ENCODE measurements at places on chromosomes 12 and 14.

GRCh38 chr12:95790033-95790916, at the start of gene NTN4:
TSS of gene NTN4 (minus strand) at chr12:95790764. CDS start at chr12:95790309, 455 bp downstream.
- peak; percentile 57 for DNase-seq

GRCh38 chr12:6276956-6277620, 33.4 kb upstream of the PLEKHG6 start:
- DNase-seq = no peak

- DNase-seq = peak; percentile 49
Measured at GRCh38 chr12:69321351-69321750, 26.8 kb upstream of the LYZ start.

DNA sequence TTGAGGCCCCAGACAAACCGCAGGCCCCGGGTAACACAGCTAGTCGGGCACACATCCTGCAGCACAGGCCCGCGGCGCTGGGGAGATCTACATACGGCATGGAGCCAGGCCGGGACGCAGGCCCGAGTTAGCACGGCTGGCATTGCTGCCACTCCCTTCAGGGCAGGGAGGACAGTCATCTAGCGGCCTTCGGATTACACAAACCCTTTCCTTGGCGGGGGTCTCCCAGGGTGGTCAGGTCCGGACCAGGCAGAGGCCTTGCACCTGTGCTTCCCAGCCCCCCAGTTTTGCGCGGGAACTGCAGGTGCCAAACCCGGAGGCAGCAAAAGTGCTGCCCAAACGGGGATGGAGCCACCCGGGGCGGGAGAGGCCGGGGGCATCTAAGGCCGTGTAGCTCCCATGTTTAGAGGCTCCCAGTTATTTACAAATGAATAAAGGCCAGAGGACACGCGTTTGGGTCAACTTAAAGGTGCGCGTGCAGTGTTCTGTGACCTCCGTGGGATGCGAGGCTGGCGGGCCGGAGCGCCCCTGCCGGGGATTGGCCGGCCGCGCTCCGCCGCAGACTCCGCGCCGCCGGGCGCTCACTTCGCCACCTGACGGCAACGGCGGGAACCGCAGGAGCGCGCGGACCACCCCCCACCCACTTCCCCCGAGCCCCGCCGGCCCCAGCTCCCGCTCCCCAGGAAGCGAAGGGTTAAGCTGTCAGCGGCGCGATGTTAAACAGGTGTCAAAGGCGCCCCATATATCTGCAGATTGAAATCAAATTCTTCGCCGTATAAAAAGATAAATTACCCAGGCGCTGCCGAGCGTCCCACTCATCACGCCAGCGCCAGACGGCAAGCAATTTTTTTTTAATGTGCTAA, 18.1 kb downstream of the VSX2 start:
- DNase-seq = peak; percentile 62

GRCh38 chr14:36781897-36782296, 120.2 kb downstream of the PAX9 start:
- no peak for DNase-seq

DNA sequence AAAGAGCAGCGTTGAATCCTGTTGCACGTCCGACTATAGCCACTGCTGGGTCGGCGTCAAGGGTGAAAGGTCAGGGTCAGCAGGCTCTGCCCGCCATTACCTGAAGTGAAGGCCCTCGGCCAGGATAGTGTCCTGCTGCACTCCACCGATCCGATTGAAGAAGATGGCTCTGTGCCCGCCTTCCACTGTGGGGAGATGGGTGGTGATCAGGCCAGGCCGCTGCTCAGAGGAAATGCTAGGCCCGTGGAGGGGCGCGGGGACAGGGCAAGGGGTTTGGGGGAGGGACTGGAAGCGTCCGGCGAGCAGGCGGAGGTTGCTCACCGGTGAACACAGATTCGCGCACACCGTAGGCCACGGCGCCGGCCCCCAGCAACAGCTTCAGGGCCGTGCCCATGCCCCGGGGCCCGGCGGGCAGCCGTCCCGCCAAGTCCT, 352 bp downstream of the PHB2 start:
- peak; percentile 31 for DNase-seq

GRCh38 chr14:32185097-32185496, 16.7 kb upstream of the RNU6-7 start:
- DNase-seq = no peak

GRCh38 chr12:112126911-112127310, 1.6 kb downstream of the TRAFD1 start:
- no peak for DNase-seq

- peak; percentile 0 for DNase-seq
Measured at GRCh38 chr14:99663386-99664057, 18.6 kb downstream of the HHIPL1 start.

DNA sequence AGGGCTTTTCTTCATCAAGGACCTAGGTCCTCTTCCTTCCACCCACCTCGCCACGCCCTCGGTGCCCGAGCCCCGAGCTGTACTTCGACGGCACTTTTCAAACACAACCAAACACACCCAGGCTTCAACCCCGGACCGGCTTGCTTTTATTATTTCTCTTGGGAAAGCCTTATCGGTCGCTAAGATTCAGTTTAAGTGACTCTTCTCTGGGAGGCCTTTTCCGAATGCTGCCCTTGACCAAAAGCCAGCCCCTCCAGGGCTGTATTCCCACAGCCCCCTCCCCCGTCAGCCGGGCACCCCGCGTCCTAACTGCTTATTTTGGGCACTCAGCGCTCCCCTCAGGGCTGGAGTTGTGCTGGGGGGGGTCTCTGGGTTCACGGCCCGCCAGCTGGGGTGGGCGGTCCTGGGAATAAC, 644 bp upstream of the PPP4R4 start:
- DNase-seq = no peak

DNA sequence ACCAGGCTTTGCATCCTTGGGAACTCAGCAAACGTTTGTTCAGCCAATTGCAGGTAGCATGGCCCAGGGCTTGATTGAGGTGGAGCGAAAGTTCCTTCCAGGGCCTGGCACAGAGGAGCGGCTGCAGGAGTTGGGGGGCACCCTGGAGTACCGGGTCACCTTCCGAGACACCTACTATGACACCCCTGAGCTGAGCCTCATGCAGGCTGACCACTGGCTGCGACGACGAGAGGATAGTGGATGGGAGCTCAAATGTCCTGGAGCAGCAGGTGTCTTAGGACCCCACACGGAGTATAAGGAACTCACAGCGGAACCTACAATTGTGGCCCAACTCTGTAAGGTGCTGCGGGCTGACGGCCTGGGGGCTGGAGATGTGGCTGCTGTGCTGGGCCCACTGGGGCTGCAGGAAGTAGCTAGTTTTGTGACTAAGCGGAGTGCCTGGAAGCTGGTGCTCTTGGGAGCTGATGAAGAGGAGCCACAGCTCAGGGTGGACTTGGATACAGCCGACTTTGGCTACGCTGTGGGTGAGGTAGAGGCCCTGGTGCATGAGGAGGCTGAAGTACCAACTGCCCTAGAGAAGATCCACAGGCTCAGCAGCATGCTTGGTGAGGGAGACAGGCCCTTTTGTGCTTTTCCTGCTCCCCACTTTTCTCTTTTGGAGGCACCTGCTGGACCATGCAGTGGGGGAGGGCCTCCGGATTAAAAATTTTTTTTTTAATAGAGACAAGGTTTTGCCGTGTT, 799 bp downstream of the THTPA start:
- no peak for DNase-seq

- DNase-seq = no peak
Measured at GRCh38 chr14:64761441-64762043, 57.3 kb downstream of the PLEKHG3 start.

DNA sequence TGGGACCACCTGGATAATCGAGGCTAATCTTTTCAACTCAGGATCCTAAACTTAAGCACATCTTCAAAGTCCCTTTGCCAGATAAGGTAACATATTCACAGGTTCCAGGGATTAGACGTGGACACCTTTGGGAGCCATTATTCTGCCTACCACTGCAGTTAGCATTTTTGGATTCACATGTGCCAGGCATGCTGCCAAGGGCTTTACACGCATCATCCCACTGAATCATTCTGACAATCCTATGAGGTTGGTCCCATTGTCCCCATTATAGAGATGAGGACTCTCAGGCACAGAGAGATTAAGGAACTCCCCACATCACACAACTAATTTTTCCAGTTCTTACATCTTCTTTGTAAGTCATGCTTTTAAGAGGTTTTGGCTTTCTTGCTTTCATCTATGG, 34.5 kb downstream of the RTN1 start:
- no peak for DNase-seq

GRCh38 chr14:79627058-79627457, 584.2 kb downstream of the DIO2 start:
- DNase-seq = no peak

- no peak for DNase-seq
Measured at GRCh38 chr12:1758887-1759286, 61.5 kb upstream of the LRTM2 start.

DNA sequence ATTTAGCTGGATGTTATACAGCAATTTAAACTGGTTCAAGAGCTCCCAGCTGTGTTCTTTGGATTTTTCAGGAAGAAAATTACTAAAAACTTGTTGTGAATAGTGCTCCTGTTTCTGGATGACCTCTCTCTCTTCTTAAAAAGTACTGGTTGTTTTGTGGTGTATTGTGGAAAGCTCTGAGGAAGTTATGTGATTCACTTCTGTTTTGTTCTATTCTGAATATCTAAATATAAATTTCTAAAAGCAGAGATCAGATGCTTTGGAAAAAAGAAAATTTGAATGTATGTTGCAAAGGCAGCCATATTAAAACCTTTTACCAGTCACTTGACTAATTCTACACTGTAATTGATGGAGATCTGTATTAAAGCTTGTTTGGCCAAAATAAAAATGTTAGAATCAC, 3.4 kb upstream of the C3AR1 start:
- DNase-seq = no peak

- DNase-seq = no peak
Measured at GRCh38 chr14:96136371-96137005, 68.2 kb upstream of the BDKRB2 start.

Data from suppressor macrophage (primary cell).